HS-27A (cell line): ENCODE measurements at places on chromosomes 2 and 18.

- no peak for DNase-seq
These were observed 36.9 kb downstream of the NGEF start for GRCh38 chr2:232976176-232976575.

DNA sequence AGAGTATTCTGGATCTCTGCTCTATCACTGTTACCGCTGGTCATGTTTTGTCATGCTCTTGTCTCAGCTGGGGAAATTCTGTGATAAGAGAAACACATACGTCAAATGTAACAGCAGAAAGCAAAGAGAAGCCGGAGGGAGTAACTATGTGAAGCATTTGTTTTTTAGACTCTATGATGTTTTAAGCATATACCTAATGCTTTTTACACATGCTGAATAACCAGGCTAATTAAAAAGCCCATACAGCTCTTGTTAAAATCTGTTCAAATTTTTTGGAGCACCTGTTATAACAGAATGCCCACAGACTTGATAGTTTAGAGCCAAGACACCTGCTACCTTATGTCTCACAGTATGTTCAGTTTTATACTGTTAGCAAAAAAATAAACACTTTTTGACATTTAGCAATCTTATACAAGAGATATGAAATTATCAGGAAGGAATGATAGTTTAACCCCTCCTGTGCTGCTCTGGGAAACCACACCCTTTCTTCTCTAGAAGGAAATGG is 92.3 kb upstream of the TANK start:
- DNase-seq, result no peak

- DNase-seq, result no peak
These were observed 35.6 kb downstream of the AP1S3 start for GRCh38 chr2:223801736-223802135.

- no peak for DNase-seq
These were observed 2.0 kb upstream of the TBC1D8 start for GRCh38 chr2:101153077-101153707.

GRCh38 chr2:239406316-239406995 is 5.6 kb upstream of the HDAC4 start:
- DNase-seq, result no peak

GRCh38 chr2:64707276-64707675 is 53.6 kb upstream of the SERTAD2 start:
- no peak for DNase-seq

DNA sequence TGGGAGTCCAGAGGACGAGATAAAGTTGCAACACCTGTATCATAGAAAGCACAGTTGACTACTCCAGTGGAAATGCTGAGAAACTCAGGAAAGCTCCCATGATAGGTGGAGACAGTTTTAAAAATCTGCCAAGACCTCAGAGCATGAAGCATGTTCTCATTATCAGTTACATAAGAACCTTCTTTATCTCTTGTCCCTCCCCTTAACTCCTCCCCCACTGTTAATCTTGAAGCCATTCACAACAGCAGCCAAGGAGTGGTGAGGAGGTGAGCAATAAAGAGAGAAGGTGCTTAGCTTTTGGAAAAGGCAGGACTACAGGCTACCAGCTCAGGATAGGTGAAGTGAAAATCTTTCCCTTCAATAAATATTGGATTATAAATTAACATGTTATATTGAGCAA is 657.9 kb downstream of the NYAP2 start:
- DNase-seq, result no peak

- DNase-seq, result no peak
These were observed 69.7 kb downstream of the RPRM start for GRCh38 chr2:153408710-153409385.

GRCh38 chr18:38654946-38655345 is 1089.3 kb upstream of the CELF4 start:
- DNase-seq, result no peak

GRCh38 chr2:208255557-208256106 is 761 bp upstream of the IDH1 start:
- DNase-seq, result no peak

DNA sequence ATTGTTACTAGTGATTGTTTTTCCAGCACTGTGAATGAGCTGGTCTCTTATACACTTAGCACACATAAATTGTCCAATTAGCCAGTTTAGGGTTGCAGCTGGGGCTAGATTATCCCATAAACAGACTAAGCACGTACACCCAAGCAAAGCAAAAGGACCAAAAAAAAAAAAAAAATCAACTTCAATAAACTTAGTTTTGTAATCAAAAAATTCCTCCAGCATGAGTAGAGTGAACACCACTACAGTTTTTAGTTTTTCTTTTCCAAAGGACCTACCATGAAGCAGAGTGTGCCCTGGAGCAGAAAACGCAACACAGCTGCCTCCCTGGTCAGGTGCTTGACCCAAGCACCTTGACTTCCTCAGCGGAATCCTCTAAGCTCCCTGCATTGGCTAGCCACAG is 249.4 kb upstream of the SLC14A2 start:
- DNase-seq, result no peak

GRCh38 chr18:37502601-37503000 is 63.0 kb downstream of the CELF4 start:
- no peak for DNase-seq

DNA sequence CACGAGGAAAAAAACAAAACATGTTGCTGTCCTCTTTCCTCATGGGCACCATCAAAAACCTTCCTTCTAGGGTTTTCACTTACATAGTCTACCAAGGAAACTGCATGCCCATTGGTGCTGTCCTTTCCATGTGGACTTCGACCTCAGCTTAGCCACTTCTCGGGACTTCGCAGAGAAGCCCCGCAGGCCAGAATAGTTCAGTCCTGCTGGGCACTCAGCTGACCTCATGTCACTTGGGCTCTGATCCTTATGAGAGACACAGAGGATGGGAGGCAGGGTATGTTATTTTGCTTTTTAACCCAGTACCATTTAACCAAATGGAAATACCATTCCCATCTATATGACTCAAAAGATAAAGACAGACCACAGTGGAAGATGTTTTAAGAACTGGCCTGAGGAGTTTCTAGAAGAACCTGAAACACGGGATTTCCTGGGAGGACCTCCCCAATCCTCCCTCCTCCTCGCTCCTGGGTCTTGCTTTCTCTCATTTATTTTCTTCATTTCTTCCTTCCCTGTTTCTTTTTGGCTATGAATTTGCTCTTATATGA is 28.4 kb downstream of the AAK1 start:
- no peak for DNase-seq

- DNase-seq, result no peak
These were observed 2.4 kb downstream of the ATOH8 start for GRCh38 chr2:85756195-85756594.

GRCh38 chr18:35581898-35582641 is 530 bp downstream of the GALNT1 start:
- no peak for DNase-seq

GRCh38 chr2:193517615-193518014 is 1322.9 kb upstream of the TMEFF2 start:
- DNase-seq, result no peak

DNA sequence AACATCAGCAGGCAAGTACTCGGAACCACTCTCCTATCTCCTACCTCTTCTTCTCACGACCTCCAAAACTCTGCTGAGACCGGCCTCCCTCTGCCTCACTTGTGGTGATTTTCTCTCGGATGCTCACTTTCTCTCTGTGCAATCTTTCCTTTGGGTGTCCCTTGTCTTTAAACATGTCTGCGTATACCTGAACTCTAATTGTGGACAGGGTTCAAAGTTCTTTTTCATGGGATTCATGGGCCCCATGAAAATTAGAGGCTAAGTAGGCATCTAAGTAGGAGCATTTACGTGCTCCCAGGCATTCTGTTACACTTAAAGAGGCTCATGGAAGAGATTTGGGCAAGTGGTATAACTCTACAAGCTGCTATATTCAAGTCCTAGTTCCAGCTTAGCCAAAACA is 2.1 kb upstream of the PPP1CB start:
- DNase-seq, result no peak

DNA sequence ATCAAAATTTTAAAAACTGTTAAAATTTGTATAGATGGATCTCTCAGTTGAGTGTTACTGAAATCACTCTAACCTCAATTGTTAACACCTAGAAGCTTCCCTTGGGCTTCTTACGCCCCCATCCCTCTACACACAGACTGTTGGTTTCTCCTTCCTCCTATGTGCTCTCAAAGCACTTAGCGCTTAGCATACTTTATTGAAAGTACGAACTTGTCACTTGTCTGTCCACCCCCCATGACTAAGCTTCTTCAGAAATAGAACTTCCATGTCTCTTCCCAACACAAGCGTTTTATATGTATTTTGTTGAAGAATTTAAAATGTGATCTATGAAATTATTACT is 441 bp downstream of the MPHOSPH10 start:
- no peak for DNase-seq

GRCh38 chr18:47404845-47405244 is 153.4 kb upstream of the SKOR2 start:
- DNase-seq, result no peak

GRCh38 chr2:205766779-205767359 is 84.6 kb downstream of the NRP2 start:
- DNase-seq, result no peak

DNA sequence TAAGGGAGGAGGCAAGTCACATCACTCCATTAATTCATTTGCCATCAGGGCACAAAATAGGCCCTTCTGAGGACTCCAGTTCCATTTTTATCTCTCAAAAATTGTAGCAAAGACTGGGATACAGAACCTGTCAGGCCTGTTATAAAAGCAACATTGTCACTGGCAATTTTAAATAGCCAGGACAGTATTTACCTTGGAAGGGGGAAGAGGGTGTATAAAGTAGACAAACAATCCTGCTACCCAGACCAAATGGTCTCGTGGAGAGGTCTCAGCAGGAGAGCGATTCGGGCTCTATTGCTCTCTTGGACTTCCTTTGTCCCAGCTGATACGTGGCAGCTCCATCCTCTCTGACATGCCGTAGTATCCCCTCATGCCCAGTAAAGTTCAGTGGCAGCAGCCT is 740.3 kb upstream of the HS6ST1 start:
- DNase-seq, result no peak

DNA sequence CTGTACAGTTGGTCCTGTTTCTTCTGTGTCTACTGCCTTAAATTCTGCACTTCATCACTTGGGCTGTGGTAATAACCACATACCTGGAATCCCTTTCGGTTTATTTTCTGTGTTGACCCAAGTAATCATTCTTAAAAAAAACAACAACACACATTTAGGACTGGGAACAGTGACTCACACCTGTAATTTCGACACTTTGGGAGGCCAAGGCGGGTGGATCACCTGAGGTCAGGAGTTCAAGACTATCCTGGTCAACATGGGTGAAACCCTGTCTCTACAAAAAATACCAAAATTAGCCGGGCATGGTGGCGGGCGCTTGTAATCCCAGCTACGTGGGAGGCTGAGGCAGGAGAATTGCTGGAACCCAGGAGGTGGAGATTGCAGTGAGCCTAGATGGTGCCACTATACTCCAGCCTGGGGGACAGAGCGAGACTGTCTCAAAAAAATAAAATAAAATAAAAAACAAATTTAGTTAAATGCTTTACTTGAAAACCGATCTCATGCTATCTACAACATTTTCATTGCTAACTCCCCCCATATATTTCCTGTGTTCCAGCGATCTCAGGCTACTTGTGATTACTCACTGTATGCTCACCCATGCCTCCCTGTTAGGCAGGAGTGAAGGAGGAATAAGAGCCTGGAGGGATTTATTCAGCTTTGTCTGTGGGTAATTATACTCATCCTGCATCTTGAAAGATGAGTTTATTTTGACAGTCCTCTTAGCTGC is 18.2 kb downstream of the ACSL3 start:
- DNase-seq, result no peak

DNA sequence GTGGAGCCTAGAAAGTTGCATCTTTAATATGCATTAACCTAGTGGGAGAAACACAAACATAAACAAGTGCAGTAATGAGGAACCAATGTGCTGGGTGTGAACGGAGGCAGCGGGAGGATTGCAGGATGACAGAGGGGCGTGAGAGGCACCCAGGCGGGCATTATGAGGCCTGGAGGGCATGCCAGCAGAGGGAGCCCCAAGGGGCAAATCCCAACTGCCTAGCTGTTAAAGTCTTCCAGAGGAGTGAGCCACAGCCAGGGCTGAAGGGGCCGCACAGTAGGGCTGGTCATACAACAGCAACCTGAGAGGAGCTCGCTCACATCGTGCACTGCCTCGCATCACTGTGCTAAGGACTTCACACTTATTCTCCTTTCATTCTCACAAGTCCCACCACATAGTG is 13.3 kb upstream of the PRELID3A start:
- no peak for DNase-seq

DNA sequence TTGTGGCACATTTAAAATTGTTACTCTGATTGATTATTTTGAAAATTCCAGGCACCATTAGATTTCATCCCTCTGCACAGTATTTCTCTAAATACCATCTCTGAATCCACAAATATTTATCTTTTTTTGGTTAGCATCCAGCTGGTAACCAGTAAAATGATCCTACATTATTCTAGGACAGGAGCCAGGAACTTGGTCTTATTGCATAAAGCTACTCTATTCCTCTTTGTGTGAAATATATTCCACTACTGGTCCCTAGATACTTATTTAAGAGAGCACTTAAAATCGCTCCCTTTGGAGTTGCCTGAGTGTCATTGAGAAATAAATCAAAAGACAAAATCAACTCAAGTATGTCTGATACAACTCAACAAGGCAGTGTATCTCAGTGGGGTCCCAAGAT is 7.4 kb upstream of the MBOAT2 start:
- no peak for DNase-seq

GRCh38 chr2:150144546-150145298 is 342.7 kb downstream of the RND3 start:
- no peak for DNase-seq

DNA sequence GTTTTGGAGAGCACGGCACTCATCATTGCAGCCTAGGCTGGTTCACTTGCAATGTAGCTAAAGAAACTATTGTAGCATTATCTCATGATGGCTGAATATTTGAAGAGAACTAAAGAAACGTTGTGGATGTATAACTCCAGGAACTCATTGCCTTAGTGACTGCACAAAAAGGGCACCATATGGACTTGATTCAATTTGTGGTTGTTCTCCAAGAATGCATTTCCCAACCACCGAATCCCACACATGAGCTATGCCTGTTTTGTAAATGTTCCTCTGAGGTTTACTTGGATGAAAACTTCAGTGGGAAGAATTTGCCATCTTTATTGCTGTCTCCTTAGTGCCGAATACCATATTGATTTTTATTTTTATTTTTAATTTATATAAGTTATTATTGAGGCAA is 43.5 kb downstream of the DOK6 start:
- DNase-seq, result no peak

- no peak for DNase-seq
These were observed 460.8 kb downstream of the RNF144A start for GRCh38 chr2:7377916-7378569.

- no peak for DNase-seq
These were observed 202.2 kb downstream of the TNS1 start for GRCh38 chr2:217800433-217801114.

DNA sequence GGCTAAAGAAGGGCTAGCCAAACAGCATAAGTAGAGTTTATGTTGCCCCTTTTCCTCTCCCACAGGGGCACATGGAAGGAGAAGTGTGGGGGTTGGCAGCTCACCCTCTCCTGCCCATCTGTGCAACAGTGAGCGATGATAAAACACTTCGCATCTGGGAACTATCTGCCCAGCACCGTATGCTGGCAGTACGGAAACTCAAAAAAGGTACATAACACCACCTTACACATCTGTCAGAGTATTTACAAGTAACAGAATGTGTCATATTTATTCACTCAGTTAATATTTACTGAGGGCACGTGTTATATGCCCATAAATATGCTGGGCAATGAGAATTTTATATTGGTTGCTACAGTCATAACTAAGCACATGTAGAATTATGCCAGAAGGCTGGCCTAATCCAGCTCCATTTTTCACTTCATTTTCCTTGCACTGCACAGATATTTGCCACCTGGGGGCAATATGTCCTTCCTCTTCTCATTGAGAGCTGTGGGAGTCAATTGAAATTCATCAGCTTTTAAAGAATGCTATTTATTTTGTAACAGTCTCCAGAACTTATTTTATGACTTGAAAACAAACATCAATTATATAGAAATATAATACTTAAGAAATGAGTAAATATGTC is 150.6 kb downstream of the RTN4 start:
- no peak for DNase-seq
